Caco-2 (cell line): ENCODE measurements at places on chromosomes 16 and 17. TPM values are rescaled to one million over a fixed set of nuclear protein-coding genes. Genes with fewer than 3 reads are reported as not detected.
A peak's percentile ranks its signal among the peaks of the same experiment; 100 is the strongest.

- H3K27ac ChIP-seq, result no peak overlapping the region
- no peak overlapping the region for H3K4me3 ChIP-seq
- DNase-seq, result peak; percentile 88
- no peaks in the 10 kb centered on the region for H3K36me3 ChIP-seq
- peaks cover 11% of the 10 kb centered on the region for H3K4me1 ChIP-seq
Observed at GRCh38 chr17:76014100-76014924, 12.8 kb downstream of the EVPL start.

CCR7 gene
- not detected in 2 replicates for total RNA-seq

GRCh38 chr16:78591682-78592103 is 492.2 kb downstream of the WWOX start:
- no peak for DNase-seq
- H3K4me1 ChIP-seq, result no peaks in the 10 kb centered on the region
- H3K4me3 ChIP-seq, result no peak overlapping the region
- H3K27ac ChIP-seq, result no peak overlapping the region

DNA sequence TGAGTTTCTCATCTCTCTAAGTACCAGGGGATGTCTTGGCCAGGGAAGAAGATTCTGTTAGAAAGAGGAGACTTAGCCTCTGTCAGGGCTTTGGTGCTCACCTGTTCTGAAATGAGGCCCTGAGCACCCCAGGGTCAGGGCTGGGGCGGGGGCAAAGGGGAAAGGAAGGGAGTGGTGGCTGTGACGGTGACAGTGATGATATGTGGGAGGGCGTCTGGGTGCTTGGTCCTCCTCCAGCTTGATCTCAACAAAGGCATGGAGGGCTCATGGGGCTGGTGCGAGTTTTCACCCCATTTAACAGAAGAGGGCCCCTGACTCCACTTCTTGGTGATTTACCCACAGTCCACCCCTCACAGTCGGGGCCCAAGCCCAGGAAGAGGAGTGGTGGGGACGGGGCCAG is 15.1 kb downstream of the SOX8 start:
- H3K27ac ChIP-seq, result no peak overlapping the region
- no peak for DNase-seq
- no peaks in the 10 kb centered on the region for H3K27me3 ChIP-seq
- H3K4me3 ChIP-seq, result no peak overlapping the region
- H3K36me3 ChIP-seq, result no peaks in the 10 kb centered on the region
- peaks cover 4% of the 10 kb centered on the region; the same call in 1 of the 2 replicates for H3K4me1 ChIP-seq

DNA sequence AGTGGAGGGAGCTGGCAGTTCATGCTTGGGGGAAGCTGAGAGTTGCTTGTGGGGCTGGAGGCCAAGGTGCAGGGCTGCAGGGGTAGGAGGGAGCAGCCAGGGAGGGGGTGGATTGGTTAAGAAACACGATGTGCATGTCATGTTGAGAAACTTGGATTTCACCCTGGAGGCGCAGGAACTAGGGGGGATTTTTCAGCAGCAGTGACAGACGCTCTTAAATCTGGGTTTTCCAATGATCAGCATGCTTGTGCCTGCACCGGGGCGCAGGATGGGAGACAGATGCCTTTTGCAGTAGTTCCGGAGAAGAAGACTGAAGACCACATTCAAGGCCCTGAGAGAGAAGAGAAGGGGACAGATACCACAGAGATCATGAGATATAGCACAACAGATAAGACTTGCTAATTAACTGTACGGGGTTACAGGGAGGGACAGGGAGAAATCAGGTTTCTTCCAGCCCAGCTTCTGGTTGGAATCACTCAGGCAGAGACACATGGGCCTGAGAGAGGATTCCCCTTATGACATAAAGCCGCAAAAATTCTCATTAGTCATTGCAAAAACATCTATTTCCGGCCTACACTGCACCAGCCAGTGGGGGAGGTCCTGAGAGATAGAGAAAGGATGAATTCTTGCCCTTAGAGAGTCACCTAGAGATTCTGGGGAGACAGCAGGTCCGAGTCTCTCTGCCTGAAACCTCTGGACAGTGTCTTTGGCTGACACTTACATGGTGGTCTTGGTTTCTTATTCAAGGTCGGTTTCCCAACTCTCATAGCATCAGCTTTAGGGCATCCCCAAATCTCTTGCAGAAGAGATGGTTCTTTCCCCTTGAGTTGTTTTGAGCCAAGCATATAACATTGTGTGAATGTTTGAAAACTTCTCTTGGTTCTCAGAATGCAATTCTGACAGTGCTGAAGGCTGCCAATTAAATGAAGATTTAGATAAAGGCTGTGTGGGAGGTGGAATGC is 27.1 kb downstream of the CDH13 start:
- peak; percentile 69 for DNase-seq
- H3K27ac ChIP-seq, result peak overlapping the region; percentile 66
- H3K4me3 ChIP-seq, result no peak overlapping the region
- no peaks in the 10 kb centered on the region for H3K36me3 ChIP-seq
- peaks cover 49% of the 10 kb centered on the region for H3K4me1 ChIP-seq
- no peaks in the 10 kb centered on the region for H3K27me3 ChIP-seq

DNA sequence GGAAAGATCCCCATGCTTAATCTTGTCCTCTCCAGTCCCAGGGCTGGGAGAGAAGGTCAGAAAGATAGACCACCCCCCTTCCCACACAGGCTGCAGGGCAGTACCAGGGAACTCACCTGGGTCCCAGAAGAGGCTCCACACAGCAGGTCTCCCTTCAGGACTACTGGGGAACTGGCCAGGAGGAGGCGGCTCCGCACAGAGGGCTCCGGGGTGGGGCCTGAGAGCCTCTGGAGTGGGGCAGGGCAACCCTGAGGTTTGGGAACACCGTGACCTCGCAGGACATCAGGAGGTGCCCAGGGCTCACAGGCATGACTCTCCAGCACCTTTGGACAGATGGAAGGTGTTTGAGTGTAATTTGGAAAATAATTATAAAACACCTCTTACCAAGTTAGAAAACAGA is 11.0 kb downstream of the ABCA3 start:
- no peaks in the 10 kb centered on the region for H3K27me3 ChIP-seq
- H3K4me3 ChIP-seq, result no peak overlapping the region
- DNase-seq, result no peak
- no peak overlapping the region for H3K27ac ChIP-seq
- H3K36me3 ChIP-seq, result no peaks in the 10 kb centered on the region

DNA sequence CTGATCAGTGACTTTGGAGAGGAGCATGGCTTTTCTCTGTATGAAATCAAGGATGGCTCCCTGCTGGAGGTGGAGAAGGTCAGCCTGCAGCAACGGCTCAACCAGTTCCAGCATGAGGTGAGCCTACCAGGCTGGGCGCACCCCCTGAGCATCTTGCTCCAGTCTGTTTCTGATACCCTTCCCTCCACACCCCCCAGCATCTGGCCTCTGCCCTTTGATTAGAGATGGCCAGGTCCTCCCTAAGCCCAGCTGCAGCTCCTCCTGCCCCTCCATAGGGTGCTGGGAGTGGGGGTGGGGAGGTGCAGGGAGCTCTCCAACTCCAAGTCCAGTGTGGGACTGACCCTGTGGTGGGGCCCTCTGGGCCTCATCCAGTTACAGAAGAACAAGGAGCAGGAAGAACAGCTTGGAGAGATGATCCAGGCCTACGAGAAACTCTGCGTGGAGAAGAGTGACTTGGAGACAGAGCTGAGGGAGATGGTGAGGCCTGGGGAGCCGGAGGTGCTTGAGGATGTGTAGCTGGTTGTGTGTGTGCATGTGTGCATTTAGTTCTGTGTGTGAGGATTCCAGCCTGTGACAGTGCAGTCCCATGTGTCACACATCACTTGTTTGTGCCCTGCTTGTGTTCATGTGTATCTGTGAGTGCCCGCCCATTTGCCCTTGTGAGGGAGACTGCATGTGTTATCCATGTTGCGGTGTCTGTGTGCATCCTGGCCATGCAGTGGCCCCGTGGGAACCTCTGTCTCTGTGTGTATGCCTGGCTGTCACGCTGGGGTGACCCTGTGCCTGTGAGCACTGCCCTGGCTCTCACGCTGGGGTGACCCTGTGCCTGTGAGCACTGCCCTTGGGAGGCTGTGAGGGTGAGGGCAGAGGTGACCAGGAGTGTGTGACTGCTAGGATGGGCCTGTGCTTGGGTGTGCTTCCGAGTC is 3.0 kb downstream of the TBKBP1 start:
- H3K4me1 ChIP-seq, result peaks cover 16% of the 10 kb centered on the region
- H3K36me3 ChIP-seq, result no peaks in the 10 kb centered on the region; the same call in 1 of the 2 replicates
- no peak for DNase-seq
- H3K27me3 ChIP-seq, result no peaks in the 10 kb centered on the region
- no peak overlapping the region for H3K27ac ChIP-seq
- no peak overlapping the region for H3K4me3 ChIP-seq

CDH8 gene
- total RNA-seq, result 1.4 and 1.7 TPM in 2 replicates

GNG13 gene
- not detected in 2 replicates for total RNA-seq
